Sigmoid colon (tissue), 7 donors: ENCODE measurements at places on chromosomes 12 and 14. TPM values are rescaled to one million over a fixed set of nuclear protein-coding genes. Genes with fewer than 3 reads are reported as not detected.

The SYNE3 gene
- 6.3 TPM for polyA plus RNA-seq

The OR10G3 gene
- polyA plus RNA-seq = not detected

The GPR137C gene
- polyA plus RNA-seq = not detected

The AGAP2 gene
- 6.4 TPM for polyA plus RNA-seq

The ZNF410 gene
- 33.3 TPM for polyA plus RNA-seq

DNA sequence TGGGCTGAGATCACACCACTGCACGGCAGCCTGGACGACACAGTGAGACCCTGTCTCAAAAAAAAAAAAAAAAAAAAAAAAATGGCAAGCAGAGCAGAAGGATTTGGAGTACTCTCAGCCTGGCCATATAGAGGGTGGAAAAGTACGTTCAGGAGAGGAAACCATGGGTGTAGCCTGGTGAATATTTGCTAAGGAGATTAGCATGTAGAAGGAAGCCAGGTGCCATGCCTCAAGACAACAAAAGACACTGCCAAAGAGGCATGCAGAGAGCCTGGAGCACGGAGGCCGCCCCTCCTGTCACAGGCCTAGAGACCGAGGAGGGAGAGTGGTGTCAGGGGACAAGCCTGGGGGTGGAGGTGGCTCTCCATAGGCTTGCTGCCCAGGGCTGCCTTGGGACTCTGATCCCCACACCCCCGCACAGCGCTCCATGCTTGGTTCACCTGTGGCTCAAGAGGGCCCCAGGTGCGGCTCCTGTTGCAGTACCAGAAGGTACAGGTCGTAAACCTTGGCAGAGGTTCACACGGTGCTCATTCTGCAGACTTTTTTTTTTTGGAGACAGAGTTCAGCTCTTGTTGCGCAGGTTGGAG is 27.9 kb upstream of the DEGS2 start:
- H3K4me1 ChIP-seq = peaks cover 9% of the 10 kb centered on the region
- H3K4me3 ChIP-seq = no peak overlapping the region
- no peak overlapping the region for H3K27ac ChIP-seq
- H3K27me3 ChIP-seq = no peaks in the 10 kb centered on the region
- no peak for DNase-seq

- peaks cover 9% of the 10 kb centered on the region for H3K36me3 ChIP-seq
- H3K27ac ChIP-seq = peak overlapping the region; percentile 99
- H3K27me3 ChIP-seq = no peaks in the 10 kb centered on the region
- peak; percentile 89 for DNase-seq
- H3K4me1 ChIP-seq = peaks cover 52% of the 10 kb centered on the region
Observed at GRCh38 chr14:24368562-24369252, 723 bp downstream of the NFATC4 start.

DNA sequence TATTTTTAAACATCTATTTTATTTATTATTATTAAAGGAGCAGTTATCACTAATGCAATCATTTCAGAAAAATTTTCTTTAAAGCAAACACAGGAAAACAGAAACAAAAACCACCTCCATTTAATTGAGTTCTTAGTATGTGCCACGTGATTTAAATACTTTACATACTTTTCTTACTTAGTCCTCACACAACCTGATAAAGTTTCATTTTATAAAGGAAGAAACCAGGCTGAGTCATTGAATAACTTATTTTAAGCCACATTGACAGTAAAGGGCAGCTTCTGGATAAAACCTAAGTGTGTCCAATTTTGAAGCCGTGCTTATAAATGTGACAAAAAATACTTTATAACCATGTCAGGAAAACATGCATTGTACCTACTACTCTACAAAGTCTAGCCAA is 57.1 kb upstream of the PCED1B start:
- no peak overlapping the region for H3K4me3 ChIP-seq
- H3K36me3 ChIP-seq = no peaks in the 10 kb centered on the region
- no peak for DNase-seq
- H3K4me1 ChIP-seq = no peaks in the 10 kb centered on the region
- H3K27me3 ChIP-seq = no peaks in the 10 kb centered on the region

DNA sequence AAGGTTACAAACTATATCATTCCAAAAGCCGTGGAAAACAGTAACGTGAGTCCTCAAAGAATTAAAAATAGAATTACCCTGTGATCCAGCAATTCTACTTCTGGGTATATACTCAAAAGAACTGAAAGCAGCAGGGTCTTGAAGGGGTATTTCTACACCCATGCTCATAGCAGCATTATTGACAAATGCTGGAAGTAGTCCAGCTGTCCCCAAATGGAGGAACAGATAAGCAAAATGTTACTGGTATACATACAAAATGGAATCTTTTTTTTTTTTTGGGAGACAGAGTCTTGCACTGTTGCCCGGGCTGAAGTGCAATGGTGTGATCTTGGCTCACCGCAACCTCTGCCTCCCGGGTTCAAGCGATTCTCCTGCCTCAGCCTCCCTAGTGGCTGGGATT is 32.9 kb downstream of the ADIPOR2 start:
- no peaks in the 10 kb centered on the region for H3K27me3 ChIP-seq
- H3K4me3 ChIP-seq = no peak overlapping the region
- H3K36me3 ChIP-seq = no peaks in the 10 kb centered on the region
- no peak for DNase-seq
- H3K27ac ChIP-seq = no peak overlapping the region

DNA sequence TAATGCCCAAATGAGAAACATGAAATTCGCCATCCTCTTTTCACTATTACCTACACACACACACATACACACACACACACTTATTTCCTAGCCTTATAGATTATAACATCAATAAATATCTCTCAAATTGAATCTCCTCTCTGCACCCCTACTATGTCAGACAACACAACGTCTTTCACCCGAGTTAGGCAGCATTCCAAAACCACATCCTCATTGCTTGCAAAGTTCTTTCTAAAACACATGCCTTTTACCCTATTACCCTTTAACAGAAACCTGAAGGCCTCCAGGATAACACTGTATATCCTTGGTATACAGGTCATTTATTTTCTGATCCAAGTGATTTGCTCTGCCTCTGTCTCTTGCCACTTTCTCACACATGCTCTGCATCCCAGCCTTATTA is 56.3 kb downstream of the KCNH5 start:
- H3K27ac ChIP-seq = no peak overlapping the region
- H3K4me1 ChIP-seq = no peaks in the 10 kb centered on the region
- H3K27me3 ChIP-seq = no peaks in the 10 kb centered on the region
- no peak overlapping the region for H3K4me3 ChIP-seq
- DNase-seq = no peak
- no peaks in the 10 kb centered on the region for H3K36me3 ChIP-seq

- H3K4me3 ChIP-seq = no peak overlapping the region
- DNase-seq = no peak
Observed at GRCh38 chr12:58803908-58804307, 116.4 kb downstream of the LRIG3 start.

GRCh38 chr12:53214687-53215455 is 7.8 kb upstream of the ITGB7 start:
- H3K27me3 ChIP-seq = no peaks in the 10 kb centered on the region
- H3K4me3 ChIP-seq = no peak overlapping the region

- H3K4me1 ChIP-seq = peaks cover 19% of the 10 kb centered on the region
- H3K36me3 ChIP-seq = no peaks in the 10 kb centered on the region
- H3K27ac ChIP-seq = no peak overlapping the region
- H3K27me3 ChIP-seq = no peaks in the 10 kb centered on the region
- DNase-seq = no peak
Observed at GRCh38 chr12:71865166-71865713, 25.7 kb downstream of the TBC1D15 start.

GRCh38 chr12:102781117-102781516 is 135.9 kb downstream of the PAH start:
- no peak overlapping the region for H3K4me3 ChIP-seq
- H3K27me3 ChIP-seq = no peaks in the 10 kb centered on the region
- no peak overlapping the region for H3K27ac ChIP-seq
- DNase-seq = no peak
- H3K4me1 ChIP-seq = no peaks in the 10 kb centered on the region

DNA sequence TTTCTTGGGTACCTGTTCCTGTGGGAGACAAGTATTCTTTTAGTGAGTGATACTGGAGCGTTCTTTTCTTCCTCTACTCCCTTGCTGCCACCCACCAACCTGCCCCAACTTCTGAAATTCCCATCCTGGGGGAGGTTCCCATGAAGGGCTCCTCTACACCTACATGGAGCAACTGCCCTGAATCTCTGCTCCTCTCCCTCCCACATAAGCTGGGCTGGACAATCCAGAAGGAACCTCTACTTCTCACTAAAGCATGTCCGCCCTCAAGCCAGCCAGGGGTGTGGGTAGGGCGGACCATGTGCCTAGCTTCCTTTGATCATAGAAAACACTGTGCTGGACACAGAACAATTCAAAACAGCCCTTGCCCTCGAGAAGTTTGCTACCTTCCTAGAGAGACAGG is 25.9 kb upstream of the ESRRB start:
- peaks cover 3% of the 10 kb centered on the region for H3K27me3 ChIP-seq
- no peak overlapping the region for H3K4me3 ChIP-seq
- H3K36me3 ChIP-seq = no peaks in the 10 kb centered on the region
- DNase-seq = no peak

DNA sequence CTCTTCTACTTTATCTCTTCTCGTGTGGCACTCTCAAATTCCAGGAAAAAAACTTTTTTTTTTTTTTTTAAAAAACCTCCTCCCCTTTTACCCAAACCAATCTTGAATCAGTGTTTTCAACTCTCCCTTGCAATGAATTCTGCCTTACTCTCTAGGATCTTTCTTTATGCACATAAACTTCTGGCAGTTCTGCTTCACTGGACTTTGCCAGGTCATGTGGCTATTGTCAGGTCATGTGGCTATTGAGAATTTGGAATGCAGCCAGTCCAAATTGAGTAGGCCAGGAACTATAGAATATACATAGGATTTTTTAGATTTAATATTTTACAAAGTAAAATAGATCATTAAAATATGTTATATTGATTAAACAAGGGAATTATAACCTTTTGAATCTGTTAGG is 218.2 kb downstream of the TMTC3 start:
- H3K4me1 ChIP-seq = no peaks in the 10 kb centered on the region
- no peaks in the 10 kb centered on the region for H3K36me3 ChIP-seq
- DNase-seq = no peak
- no peaks in the 10 kb centered on the region for H3K27me3 ChIP-seq
- H3K27ac ChIP-seq = no peak overlapping the region

- no peaks in the 10 kb centered on the region for H3K27me3 ChIP-seq
- no peaks in the 10 kb centered on the region for H3K36me3 ChIP-seq
- H3K4me1 ChIP-seq = no peaks in the 10 kb centered on the region
- DNase-seq = no peak
- no peak overlapping the region for H3K4me3 ChIP-seq
Observed at GRCh38 chr12:28083840-28084678, 106.2 kb upstream of the CCDC91 start.

- no peaks in the 10 kb centered on the region for H3K27me3 ChIP-seq
- no peak overlapping the region for H3K4me3 ChIP-seq
- no peak overlapping the region for H3K27ac ChIP-seq
- no peak for DNase-seq
Observed at GRCh38 chr14:34930591-34931091, 52.2 kb upstream of the SRP54 start.

- H3K4me3 ChIP-seq = no peak overlapping the region
- DNase-seq = no peak
- peaks cover 12% of the 10 kb centered on the region for H3K4me1 ChIP-seq
- no peaks in the 10 kb centered on the region for H3K27me3 ChIP-seq
- H3K27ac ChIP-seq = no peak overlapping the region
- no peaks in the 10 kb centered on the region for H3K36me3 ChIP-seq
Observed at GRCh38 chr14:57405562-57405961, 15.2 kb downstream of the NAA30 start.

- peak; percentile 98 for DNase-seq
- no peaks in the 10 kb centered on the region for H3K27me3 ChIP-seq
- H3K27ac ChIP-seq = peak overlapping the region; percentile 90
- no peak overlapping the region for H3K4me3 ChIP-seq
- H3K36me3 ChIP-seq = no peaks in the 10 kb centered on the region
Observed at GRCh38 chr14:75399843-75400775, 27.7 kb upstream of the JDP2 start.

DNA sequence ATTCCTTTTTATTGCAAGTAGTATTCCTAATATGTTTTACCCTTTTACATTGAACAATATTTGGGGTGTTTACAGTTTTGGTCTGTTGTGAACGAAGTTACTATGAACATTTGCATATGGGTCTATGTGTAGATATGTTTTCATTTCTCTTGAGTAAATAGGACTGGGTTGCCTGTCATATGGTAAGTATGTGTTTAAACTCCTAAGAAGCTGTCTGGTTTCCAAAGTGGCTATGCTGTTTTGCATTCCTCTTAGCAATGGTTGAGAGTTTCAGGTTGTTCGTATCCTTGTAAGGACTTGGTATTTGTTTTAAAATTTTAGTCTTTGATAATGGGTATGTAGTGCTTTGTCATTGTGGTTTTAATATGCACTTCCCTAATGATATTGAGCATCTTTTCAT is 6.3 kb downstream of the METAP2 start:
- DNase-seq = no peak
- H3K36me3 ChIP-seq = no peaks in the 10 kb centered on the region
- no peak overlapping the region for H3K4me3 ChIP-seq
- no peak overlapping the region for H3K27ac ChIP-seq
- H3K27me3 ChIP-seq = no peaks in the 10 kb centered on the region

DNA sequence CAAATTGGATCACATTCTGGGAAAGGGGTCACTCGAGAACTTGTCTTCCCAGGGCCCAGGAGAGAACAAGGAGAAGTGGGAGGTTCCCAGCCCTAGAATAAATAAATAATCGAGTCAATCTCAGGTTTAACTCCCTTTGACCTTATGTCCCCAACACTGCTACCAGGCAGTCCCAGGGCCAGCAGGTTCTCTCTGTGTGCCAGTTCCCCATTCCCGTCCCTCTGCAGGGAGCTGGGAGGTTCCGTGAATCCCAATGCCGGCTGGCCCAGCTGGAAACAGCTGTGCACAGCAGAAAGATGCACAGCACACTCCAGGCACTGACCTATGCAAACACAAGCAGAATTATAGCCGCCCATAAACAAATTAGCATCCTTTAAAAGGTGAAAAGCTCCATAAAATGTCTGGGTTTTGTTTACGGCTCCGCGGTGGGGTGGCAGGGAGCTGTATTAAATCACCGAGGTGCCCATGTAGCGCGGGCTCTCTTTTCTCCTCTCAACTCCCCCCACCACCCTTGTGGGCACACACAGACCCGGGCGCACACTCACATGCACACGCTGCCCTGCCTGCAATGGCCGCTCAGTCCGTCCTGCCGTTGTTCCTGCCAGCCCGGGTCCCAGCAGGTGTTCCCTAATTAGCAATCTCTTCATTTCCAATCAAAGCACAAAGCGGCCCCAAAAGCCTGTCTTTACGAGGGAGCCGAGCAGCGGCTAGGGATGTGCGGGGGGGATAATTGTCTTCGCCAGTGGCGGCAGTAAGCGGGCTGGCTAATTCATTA is 46.6 kb upstream of the ESRRB start:
- H3K36me3 ChIP-seq = no peaks in the 10 kb centered on the region
- H3K27me3 ChIP-seq = peaks cover 13% of the 10 kb centered on the region
- H3K4me1 ChIP-seq = no peaks in the 10 kb centered on the region

GRCh38 chr14:86780876-86781510 is 1212.0 kb downstream of the GALC start:
- H3K36me3 ChIP-seq = no peaks in the 10 kb centered on the region
- H3K4me3 ChIP-seq = no peak overlapping the region
- H3K27ac ChIP-seq = no peak overlapping the region
- no peaks in the 10 kb centered on the region for H3K4me1 ChIP-seq
- H3K27me3 ChIP-seq = no peaks in the 10 kb centered on the region
